ENCODE measurements at places on chromosomes 3 and 15.

- no peak for DNase-seq
Observed at GRCh38 chr3:71360180-71360579, 223.3 kb downstream of the FOXP1 start.

GRCh38 chr3:187747506-187747905 is 2.2 kb upstream of the BCL6 start:
- no peak for DNase-seq

DNA sequence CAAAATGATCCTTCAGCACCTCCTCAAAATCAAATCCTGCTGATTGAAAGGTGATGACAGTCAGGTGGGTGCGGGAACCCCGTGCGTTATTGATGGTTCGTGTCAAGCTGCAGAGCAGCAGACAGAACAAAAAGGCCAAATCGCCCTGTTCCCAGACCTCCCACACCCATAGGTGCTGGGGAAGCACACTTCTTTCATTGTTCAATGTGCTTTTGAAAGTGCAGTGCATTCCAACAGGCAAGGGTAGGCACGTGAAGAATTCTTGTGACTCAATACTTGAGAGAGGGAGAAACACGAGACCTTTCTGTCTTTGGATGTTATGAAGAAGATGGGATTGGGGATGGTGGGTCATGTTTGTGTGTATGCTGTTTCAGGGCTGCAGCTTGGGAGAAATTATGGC is 514.0 kb downstream of the MCTP2 start:
- no peak for DNase-seq

DNA sequence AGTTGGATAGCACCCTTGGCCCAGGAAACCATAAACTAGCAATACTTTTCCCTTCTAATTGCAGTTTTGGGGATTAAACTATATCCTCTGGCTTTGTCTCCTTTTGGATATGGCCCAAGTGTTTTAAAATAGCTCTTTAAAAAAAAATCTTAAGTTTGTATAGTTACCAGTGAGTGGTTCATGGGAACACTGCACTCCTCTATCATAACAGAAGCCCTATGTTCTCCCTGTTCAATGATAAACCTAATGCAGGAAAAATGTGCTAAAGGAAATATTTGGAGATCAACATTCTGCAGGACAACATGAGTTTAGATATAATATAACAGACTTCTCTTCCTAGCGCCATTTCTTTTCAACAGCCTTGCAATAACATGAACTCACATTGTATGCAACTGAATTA is 13.1 kb downstream of the MRPL47 start:
- DNase-seq, result no peak

GRCh38 chr3:81764665-81765064 is 3.2 kb upstream of the GBE1 start:
- no peak for DNase-seq

- DNase-seq, result no peak
Observed at GRCh38 chr3:179166561-179167201, 18.5 kb downstream of the PIK3CA start.

GRCh38 chr15:65612616-65612946 is 1.6 kb upstream of the INTS14 start:
- no peak for DNase-seq

GRCh38 chr3:20773320-20773984 is 587.4 kb upstream of the SGO1 start:
- no peak for DNase-seq

DNA sequence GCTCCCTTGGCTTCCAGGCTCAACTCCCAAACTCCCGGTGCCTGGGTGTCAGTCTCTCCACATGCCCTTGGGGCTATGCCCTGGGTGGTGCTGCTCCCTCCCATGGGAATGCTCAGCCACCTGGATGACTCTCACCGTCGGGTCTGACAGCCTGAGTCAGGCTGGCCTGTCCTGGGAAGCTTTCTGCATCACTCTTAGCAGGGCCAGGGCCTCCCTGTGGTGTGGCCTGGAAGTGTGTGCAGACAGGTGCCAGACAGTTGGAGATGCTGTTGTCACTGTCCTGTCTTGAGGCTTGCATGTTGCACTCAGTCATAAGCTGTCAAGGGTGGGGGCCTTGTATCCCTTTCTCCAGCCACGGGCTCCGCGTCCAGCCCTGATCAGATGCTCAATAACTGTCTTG is 71.7 kb downstream of the GABRG3 start:
- DNase-seq, result no peak

DNA sequence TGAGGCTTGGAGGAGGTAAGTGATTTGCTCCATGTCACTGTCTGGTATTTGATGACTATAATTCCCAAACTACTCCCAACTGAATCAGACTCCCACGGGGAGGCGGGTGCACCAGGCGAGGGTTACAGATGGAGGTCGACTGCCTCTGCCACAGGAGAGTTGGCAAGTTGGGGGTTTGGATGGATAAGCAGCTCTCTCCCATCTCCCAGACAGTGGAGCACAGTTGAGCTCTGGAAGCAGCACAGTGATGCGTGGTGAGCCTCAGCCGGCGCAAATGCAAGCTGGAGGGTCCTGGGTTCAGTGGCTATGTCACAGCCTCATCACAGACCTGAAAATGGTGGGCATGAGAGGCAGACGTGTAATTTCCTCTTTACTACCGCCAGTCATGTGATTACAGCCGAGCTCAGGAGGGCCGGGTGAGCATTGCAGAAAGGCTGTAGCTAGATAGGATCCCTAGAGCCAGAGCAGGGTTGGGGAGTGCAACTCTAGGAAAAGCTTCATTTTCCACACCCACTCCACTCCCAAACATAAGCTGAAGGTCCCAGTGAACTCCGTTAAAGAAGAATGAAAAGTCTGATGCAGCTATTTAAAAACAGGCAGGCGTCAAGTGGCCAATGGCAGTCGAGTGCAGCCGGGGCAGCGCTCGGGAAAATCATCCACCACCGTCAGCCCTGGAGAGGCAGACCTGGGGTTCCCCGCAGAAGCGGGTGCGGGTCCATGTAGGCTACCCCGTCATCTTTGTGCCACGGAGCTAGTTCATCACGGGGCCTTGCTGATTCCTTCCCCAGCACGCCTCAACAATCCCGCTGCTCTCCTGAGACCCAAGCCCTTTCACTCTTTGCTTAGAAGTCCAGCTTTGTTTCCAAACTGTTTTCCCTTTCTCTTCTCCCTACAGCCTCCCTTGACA is 33.3 kb upstream of the VPS8 start:
- no peak for DNase-seq

DNA sequence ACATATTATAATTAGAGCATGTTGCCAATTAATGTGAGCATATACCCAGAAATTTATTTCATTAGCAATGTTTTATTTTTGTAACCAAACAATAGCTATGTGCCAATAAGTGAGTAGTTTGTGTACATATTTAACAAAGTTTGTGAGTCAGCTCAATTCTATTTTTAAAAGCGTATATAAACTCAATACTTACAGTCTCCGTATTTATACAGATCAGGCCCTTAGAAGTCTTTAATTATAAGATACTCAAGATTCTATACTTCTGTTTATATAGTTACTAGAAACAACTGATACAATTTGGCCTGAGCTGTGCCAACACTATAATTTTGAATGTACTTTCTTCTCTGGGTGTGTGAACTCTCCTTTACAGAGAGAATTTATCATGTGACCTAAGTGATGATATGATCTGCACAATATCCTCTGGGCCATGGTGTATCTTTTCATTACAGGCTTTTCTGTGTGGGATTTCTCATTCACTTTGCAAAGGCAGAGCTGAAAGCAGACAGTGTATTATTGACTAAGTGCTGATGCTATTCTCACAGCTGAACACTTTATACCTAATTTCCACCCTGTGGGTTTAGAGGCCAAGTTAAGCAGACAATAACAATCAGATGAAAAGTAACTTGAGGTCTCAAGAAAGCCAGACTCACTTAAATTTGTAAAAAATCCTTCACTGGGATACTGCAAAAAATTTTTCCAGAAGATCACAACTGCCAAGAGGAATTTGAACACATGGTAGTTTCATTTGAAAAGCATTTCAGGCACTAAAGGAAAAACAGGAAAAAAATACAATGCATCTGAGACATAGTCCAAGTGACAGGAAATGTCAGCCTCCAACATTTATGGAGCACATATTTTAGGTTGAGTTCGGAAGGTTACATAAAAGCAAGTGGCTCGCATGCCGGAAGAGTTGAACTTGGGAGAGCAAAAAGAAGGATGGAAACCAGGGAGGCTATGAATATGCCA is 277.9 kb upstream of the SEMA6D start:
- no peak for DNase-seq

DNA sequence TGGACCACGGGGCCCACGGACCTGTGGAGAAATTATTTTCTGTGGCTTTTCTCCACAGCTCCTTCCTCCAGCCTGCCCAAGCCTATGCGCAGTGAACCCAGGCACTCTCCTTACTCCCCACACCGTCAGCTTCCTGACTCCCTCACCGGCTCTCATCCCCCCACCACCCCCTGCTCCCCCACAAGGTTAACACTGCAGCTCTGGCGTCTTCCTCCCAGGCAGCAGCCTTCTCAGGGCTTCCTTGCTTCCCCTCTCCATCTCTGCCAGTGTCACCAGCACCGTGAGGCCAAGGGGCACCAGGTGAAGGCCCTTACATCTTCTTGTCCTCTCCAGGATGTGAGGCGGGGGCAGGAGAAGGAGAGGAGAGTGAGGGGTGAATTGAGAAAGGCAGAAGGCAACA is 168.3 kb upstream of the TLE3 start:
- DNase-seq, result no peak

- DNase-seq, result no peak
Observed at GRCh38 chr3:18840535-18841137, 307.7 kb upstream of the KCNH8 start.

DNA sequence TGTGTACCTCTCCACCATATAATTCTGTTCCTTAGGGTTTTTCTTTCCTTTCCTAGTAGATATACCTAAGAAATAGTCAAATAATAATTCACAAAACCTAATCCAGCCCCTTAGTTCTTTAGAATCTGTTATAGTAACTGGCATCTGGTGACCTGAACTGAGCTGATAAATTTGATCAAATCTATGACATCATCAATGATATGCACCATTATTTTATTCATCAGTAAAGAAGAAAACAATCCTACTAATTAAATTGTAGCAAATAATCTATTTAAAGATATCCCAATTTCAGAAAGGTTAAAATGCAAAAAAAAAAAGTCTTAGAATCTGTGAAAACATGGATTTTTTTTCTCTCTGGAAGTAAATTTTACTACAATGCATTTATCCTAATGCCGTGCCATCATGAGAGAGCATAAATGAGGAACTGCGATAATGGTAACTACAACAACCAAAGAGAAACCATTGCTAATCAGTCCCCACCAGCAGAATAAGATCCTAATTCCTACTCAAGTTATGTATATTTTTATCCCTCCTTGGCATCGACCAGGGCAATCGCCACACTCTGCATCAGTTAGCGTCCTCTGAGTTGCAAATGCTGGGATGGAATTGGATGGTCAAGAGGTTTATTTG is 6.6 kb upstream of the MNS1 start:
- DNase-seq, result no peak

DNA sequence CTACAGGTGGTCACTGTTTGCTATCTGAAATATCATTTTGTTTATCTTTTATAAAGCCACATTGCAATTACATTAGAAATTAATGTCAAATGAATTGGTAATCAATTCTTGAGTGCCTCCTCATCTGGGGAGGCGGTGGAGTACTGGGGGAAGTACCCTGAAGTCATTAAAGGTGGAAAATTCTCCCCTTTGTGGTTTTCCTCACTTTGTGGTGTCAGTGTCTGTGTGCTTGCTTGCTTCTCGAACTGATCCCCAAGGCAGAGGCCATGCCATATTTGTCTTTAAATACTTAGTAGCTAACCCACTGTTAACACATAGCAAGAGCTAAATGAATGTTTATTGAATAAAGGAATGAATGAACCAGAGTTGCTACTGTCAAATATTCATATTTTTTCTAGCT is 40.5 kb upstream of the CCK start:
- DNase-seq, result no peak

DNA sequence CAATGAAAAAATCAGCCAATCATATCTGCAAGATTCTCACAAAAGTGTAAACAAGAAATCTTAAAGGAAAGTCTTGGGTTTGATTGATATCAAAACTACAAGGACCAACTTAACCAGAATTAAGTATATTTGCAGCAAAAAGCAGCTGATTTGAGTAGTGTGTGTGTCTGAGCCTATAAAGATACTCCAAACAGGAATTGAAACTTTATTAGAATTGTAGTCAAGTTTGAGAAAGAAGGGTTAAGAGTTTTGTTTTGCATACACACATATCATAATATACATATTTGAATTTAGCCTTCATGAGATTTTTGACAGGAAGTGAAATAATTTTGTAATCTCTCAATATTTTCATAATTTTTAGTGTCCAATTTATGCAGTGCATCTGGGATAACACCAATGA is 300.1 kb downstream of the NAALADL2 start:
- no peak for DNase-seq

GRCh38 chr3:3110299-3110630 is at the start of gene IL5RA:
TSS of gene IL5RA (minus strand) at chr3:3110374. CDS start at chr3:3104984, 5,390 bp downstream.
- no peak for DNase-seq

DNA sequence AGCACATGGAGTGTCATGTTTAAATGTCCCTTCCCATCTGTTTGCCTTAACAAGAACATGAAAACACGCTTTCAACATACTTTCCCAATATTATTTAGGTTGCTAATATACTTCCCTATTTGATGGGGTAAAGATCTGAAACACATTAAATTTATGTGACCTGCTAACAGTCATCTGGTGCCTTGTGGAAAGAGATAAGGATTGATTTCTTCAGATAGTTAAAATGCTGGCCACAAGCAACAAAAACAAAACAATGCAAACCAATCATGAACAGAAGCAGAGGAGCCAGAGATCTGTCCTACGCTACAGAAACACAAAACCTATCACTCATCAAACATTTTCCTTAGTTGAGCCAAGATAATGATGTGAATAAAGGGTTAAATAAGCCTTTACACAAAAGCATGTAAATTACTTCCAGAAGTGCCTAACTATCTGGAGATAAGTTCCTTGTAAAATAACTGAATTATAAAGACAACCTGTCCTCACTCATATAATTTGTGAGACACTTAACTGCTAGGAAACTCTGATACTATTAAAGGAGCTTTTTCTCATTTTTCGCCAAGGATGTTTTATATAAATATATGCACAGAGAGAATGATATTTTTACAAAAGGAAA is 109.9 kb downstream of the NSUN3 start:
- DNase-seq, result no peak

GRCh38 chr3:36058404-36059030 is 321.8 kb upstream of the STAC start:
- DNase-seq, result no peak

GRCh38 chr3:177679568-177680471 is 482.5 kb upstream of the TBL1XR1 start:
- no peak for DNase-seq

DNA sequence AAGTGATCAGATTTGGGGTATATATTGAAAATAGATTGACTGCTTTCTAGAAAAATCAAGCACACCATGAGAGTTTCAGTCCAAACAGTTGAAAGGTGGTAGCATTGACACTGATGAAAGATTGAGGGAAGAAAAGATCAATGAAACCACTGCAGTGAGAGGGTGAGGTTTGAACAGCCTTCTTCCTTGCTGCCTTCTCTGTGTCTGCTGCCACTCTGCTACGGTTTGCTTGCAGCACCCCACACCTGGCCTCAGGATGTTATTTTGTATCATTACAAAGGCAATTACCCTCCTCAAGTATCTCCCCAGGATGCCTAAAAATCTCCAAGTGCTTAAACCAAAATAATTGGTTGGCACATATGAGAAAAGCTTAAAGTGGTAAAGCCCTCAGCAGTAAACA is 683.6 kb upstream of the ARPP21 start:
- DNase-seq, result no peak

- no peak for DNase-seq
Observed at GRCh38 chr15:39669241-39669640, 88.4 kb downstream of the THBS1 start.

Data from upper lobe of left lung (tissue), 6 donors.